Pons (tissue), 1 donor: ENCODE measurements at places on chromosomes 5 and 9.
A peak's percentile ranks its signal among the peaks of the same experiment; 100 is the strongest.

- no peak for DNase-seq
Observed at GRCh38 chr9:108844391-108844790, 11.4 kb downstream of the ACTL7B start.

GRCh38 chr5:54523534-54523933 is 6.0 kb downstream of the SNX18 start:
- peak; percentile 11 for DNase-seq

GRCh38 chr5:80697100-80697499 is 42.3 kb upstream of the DHFR start:
- DNase-seq: no peak

GRCh38 chr9:125432715-125433385 is 171.2 kb downstream of the GAPVD1 start:
- DNase-seq: no peak

GRCh38 chr5:141753971-141754713 is 72.1 kb upstream of the ARAP3 start:
- DNase-seq: no peak
